ENCODE measurements at places on chromosomes 1 and 21. TPM values are rescaled to one million over a fixed set of nuclear protein-coding genes. Genes with fewer than 3 reads are reported as not detected.
A peak's percentile ranks its signal among the peaks of the same experiment; 100 is the strongest.

Gene IL10
- 2.5 TPM for total RNA-seq

Gene CHAF1B
- 5.7 TPM for total RNA-seq

Gene TIMM17A
- total RNA-seq: 34.0 TPM

Gene FAM72D
- 0.11 TPM for total RNA-seq

Gene PLD5
- not detected for total RNA-seq

Gene FCER1A
- total RNA-seq: 11.9 TPM

DNA sequence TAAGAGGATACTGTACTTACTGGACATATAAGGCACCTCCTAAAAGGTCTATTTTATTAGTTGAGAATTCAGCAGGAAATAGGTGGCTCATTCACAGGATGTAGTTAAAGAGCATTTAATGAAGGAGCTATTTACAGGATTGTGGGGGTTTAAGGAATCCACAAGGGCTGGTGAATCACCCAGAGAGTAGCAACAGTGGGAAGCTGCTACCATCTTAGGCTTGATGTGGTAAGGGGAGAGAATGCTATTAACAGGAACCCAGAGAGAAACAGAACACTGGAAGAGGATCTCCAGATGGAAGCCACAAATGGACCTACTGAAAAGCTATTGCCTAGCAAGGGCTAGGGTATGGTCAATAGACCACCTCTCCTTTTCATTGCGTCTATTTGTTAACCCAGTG is 52.0 kb upstream of the COL11A1 start:
- H3K27me3 ChIP-seq: no peaks in the 10 kb centered on the region
- H3K36me3 ChIP-seq: no peaks in the 10 kb centered on the region
- no peak for DNase-seq
- H3K4me3 ChIP-seq: no peak overlapping the region
- no peak overlapping the region for H3K27ac ChIP-seq

DNA sequence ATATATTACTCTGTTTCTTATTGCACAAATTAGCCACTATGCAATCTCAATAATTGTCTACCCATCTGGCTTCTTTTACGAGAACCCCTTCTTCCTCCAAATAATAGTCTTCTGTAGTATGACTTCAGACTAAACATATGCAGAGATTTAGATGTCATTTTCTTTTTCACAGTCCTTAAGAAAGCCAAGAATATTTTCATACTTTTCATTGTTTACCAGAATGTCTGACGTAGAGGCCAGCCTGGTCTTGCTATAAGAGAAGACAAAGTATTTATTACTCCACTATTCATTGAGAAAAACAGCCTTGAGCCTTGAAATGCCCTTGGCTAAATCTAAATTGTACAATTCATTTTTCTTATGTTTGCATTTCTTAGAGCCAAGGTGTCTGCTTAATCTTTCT is 714.9 kb upstream of the CXADR start:
- no peaks in the 10 kb centered on the region for H3K27me3 ChIP-seq
- no peak overlapping the region for H3K27ac ChIP-seq
- DNase-seq: no peak
- H3K4me3 ChIP-seq: no peak overlapping the region
- H3K36me3 ChIP-seq: no peaks in the 10 kb centered on the region

DNA sequence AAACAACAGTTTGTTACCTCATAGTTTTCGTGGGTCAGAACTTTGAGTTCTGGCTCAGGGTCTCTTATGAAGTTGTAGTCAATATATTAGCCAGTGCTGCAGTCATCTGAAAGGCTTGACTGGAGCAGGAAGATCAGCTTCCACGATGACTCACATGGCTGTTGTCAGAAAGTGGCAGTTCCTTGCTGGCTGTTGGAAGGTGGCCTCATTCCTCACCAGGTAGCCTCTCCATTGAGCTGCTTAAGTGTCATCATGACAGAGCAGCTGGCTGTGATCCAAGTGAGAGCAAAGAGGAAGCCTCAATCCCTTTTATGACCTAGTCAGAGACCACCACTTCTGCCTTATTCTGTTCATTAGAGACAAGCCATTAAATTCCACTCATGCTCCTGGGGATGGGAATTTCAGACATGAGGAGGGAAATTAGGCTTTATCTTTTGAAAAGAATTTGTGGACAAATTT is 5.6 kb downstream of the OSBPL9 start:
- no peak overlapping the region for H3K4me3 ChIP-seq
- peaks cover 20% of the 10 kb centered on the region for H3K4me1 ChIP-seq
- no peaks in the 10 kb centered on the region for H3K36me3 ChIP-seq
- H3K27me3 ChIP-seq: no peaks in the 10 kb centered on the region
- no peak for DNase-seq
- H3K27ac ChIP-seq: peak overlapping the region; percentile 54

GRCh38 chr1:101849356-101849755 is 147.4 kb downstream of the OLFM3 start:
- DNase-seq: no peak
- no peaks in the 10 kb centered on the region for H3K27me3 ChIP-seq
- H3K27ac ChIP-seq: no peak overlapping the region
- H3K36me3 ChIP-seq: no peaks in the 10 kb centered on the region

DNA sequence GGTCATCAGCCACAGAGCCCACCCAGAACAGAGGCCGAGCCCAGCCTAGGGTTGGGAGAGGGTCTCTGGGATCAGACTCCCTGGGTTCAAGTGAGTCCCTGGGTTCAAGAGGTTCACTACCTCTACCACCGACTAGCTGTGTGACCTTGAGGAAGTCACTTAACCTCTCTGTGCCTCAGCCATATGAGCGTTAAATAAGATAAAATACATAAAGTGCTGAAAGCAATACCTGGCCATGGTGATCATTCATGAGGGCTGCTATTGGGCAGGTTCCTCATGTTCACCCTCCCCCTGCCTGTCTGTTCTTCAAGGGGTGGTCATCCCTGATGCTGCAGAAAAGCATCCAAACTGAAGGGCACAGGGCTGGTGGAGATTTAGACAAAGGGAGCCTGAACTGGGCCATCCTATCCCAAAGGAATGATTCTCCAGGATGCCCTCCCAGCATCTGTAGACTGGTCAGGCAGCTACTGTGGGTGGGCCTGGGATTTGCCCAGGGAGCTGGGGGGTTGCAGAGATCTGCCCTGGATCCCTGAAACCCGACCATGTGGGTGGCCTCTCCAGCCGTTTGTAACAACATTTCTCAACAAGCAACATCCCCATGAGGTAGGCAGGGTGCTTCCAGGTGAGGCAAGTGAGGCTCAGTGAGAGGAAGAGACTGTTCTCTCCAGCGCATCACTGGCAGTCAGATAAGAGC is 196.6 kb downstream of the MATN1 start:
- no peak for DNase-seq
- peaks cover 41% of the 10 kb centered on the region for H3K27me3 ChIP-seq
- no peaks in the 10 kb centered on the region for H3K36me3 ChIP-seq
- H3K27ac ChIP-seq: no peak overlapping the region

- peaks cover 11% of the 10 kb centered on the region for H3K4me1 ChIP-seq
- peak overlapping the region; percentile 75 for H3K27ac ChIP-seq
- H3K27me3 ChIP-seq: no peaks in the 10 kb centered on the region
- H3K4me3 ChIP-seq: no peak overlapping the region
- H3K36me3 ChIP-seq: peaks cover 27% of the 10 kb centered on the region
- no peak for DNase-seq
These were observed 44.3 kb downstream of the SCCPDH start for GRCh38 chr1:246768403-246769020.

GRCh38 chr1:245942856-245943255 is 564.2 kb downstream of the SMYD3 start:
- no peak for DNase-seq
- no peaks in the 10 kb centered on the region for H3K27me3 ChIP-seq
- no peaks in the 10 kb centered on the region for H3K4me1 ChIP-seq
- H3K27ac ChIP-seq: no peak overlapping the region

DNA sequence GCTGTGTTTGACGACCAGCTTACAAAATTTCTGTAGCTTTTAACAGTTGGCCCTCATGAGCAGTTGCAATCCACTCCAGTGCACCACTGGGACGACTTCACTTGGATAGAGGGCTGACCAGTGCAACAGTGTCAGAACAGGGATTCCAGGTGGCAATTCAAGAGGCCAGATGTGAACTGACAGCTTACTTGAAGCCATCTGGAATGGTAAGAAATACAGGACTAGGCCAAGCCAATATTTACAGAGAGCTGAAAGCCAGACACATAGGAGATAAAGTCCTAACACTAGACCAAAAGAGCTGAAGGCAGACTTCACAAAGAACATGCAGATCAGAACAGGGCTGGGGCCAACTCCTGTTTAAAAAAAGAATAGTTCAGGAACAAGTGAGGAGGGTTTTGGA is 93.5 kb upstream of the NFIA start:
- no peak overlapping the region for H3K27ac ChIP-seq
- H3K36me3 ChIP-seq: no peaks in the 10 kb centered on the region
- H3K27me3 ChIP-seq: no peaks in the 10 kb centered on the region

- DNase-seq: no peak
- H3K4me3 ChIP-seq: no peak overlapping the region
- H3K27ac ChIP-seq: no peak overlapping the region
These were observed 107.3 kb upstream of the RUNX3 start for GRCh38 chr1:25037174-25038074.

DNA sequence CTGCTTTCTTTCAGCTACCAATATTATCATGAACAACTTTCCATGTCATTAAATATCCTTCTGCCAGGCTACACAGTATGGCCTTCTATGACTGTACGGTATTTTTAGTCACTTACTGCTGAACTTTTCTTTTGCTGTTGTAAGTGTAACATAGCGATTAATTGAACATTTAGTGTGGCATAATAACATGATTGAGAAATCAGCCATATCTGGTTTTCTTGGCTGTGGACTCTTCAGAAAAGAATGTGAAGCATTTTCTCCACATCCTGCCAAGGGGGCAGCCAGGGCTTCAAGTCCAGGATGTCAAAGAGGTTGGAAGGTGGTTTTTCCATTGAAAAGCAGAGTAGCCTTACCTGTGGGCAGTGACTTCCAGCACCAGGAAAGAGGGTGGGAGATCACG is 8.8 kb upstream of the AHCYL1 start:
- H3K27ac ChIP-seq: no peak overlapping the region
- no peak overlapping the region for H3K4me3 ChIP-seq
- no peaks in the 10 kb centered on the region for H3K36me3 ChIP-seq
- H3K4me1 ChIP-seq: peaks cover 18% of the 10 kb centered on the region

DNA sequence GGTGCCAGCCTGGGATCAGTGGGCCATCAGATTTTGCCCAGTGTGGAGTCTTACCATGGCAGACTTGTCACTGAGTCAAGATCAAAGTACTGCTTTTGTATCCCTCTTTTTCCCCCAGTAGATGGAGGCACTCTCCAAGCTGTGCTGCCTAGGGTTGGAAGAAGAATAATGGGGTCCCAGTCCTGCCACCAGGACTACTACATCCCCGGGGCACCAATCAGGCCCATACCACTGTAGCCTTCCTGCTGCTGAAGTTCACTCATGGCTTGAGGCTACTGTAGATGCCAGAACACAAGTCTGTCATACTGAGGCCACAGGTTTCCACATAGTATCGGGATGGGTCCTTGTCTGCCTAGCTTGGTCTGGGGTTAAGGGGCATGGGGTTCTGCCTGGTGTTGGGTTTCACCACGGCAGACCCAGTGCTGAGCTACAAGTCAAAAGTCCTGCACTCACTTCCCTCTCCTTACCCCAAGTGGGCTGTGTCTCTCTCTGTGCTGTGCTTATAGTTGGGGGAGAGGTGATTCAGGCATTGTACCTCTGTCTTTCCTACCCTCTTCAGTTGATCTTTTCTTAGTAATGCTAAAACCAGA is 53.4 kb downstream of the PKN2 start:
- no peak for DNase-seq
- no peak overlapping the region for H3K4me3 ChIP-seq
- H3K27me3 ChIP-seq: no peaks in the 10 kb centered on the region
- H3K27ac ChIP-seq: no peak overlapping the region
- H3K4me1 ChIP-seq: no peaks in the 10 kb centered on the region

DNA sequence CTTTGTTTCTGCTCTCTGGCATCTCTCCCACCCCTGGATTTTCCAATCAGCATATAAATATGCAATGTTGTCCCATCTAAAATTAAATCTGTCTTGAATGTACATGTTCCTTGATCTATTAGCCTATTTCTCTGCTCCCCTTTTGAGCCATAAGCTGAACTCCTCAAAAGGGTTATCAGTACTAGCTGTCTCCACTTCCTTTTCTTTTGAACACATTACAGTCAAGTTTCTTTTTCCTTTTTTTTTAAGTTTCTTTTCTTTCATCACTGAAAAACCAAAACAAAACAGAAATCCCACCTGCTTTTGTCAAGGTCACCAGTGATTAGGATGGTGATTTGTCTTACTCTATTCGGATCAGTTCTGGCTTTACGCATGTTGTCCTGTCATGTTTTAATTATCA is 29.3 kb downstream of the XCL2 start:
- no peaks in the 10 kb centered on the region for H3K27me3 ChIP-seq
- no peak overlapping the region for H3K4me3 ChIP-seq
- H3K4me1 ChIP-seq: no peaks in the 10 kb centered on the region
- no peak for DNase-seq
- no peak overlapping the region for H3K27ac ChIP-seq

DNA sequence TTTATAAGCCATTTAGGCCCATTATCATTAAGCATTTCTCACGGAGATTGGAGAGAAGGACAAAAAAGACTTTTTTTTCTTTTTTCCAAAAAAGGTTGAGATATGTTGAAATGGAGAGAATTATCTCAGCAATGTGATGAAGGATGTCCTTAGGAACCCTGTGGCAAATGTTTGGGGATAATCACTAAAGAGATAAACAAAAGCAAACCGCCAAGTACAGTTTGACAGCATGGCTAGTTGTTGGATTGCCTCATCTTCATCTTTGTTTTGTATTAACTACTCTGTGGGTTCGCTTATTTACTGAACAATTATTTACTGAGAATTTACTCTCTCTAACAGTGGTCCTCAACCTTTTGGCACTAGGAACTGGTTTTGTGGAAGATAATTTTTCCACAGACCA is 97.4 kb upstream of the HP1BP3 start:
- no peak overlapping the region for H3K27ac ChIP-seq
- H3K4me3 ChIP-seq: no peak overlapping the region
- no peaks in the 10 kb centered on the region for H3K36me3 ChIP-seq
- no peaks in the 10 kb centered on the region for H3K27me3 ChIP-seq
- no peaks in the 10 kb centered on the region for H3K4me1 ChIP-seq

GRCh38 chr1:206048582-206048981 is 4.4 kb upstream of the RHEX start:
- H3K36me3 ChIP-seq: no peaks in the 10 kb centered on the region
- H3K4me3 ChIP-seq: no peak overlapping the region
- H3K27ac ChIP-seq: no peak overlapping the region
- no peaks in the 10 kb centered on the region for H3K27me3 ChIP-seq

DNA sequence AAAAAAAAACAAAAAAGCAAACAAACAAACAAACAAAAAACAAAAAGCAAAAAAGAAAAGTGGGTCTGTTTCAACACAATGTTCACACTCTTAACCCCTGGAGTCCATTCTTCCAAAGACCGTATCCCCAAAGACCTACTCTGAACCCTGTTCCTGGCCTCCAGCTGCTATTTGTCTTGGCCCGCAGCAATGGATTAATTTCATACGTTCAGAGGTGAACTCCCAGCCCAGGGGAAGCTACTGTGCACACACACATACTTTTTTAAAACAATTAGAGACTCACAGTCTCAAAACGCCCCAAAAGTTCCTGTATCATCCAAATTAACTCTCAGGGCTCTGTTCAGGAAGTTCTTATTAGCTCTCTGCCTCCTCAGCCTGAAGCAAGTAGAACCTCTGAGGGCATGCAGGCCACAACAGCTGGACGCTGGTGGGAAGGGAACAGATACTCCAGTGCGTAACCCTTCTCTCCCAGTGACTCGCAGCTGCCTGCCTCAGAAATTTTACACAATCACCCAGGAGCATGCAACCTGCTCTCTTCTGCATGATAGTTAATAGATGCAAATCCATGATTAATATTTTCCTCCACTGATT is 395.4 kb downstream of the RRAGC start:
- H3K27me3 ChIP-seq: no peaks in the 10 kb centered on the region
- no peak overlapping the region for H3K27ac ChIP-seq
- no peaks in the 10 kb centered on the region for H3K4me1 ChIP-seq

- no peaks in the 10 kb centered on the region for H3K27me3 ChIP-seq
- peaks cover 27% of the 10 kb centered on the region for H3K36me3 ChIP-seq
- no peak for DNase-seq
These were observed 4.3 kb upstream of the MIIP start for GRCh38 chr1:12015001-12015491.

All from esophagus squamous epithelium (tissue), 5 donors.